ENCODE measurements at places on chromosomes 5 and 9. TPM values are rescaled to one million over a fixed set of nuclear protein-coding genes. Genes with fewer than 3 reads are reported as not detected.

Gene HSPA9
- 184 TPM for total RNA-seq

Gene ANGPTL2
- total RNA-seq, result 55.5 TPM

Gene SMIM27
- 7.8 TPM for total RNA-seq

Gene RFESD
- total RNA-seq, result 1.1 TPM

Gene RABL6
- total RNA-seq, result 149 TPM

Gene ENTPD2
- total RNA-seq, result 0.69 TPM

Gene AK1
- total RNA-seq, result 121 TPM

Gene RBM22
- total RNA-seq, result 39.3 TPM

Gene NOXA1
- total RNA-seq, result 2.6 TPM

Gene CENPH
- 9.5 TPM for total RNA-seq

DNA sequence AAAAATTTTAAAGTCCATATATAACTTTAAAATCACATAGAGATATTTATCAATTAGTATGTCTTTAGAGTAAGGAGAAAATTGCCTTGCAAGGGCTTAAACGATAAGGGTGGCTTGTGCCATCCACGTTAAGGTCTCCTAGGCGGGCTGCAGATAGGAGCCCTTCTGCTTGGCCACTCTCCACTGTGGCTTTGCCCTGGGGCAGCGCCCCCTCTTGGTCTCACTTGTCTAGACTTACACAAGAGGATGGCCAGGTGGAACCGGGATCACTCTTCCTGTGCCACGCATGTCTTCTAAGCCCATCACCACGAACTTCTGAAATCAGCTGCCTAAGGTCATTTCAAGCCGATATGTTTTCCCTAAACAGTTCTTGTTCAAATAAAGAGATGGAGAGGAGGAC is 2.9 kb downstream of the FPGS start:
- no peaks in the 10 kb centered on the region for H3K4me1 ChIP-seq
- H3K27me3 ChIP-seq, result peaks cover 2% of the 10 kb centered on the region
- peak overlapping the region; percentile 62 for H3K27ac ChIP-seq
- H3K36me3 ChIP-seq, result no peaks in the 10 kb centered on the region

- peaks cover 10% of the 10 kb centered on the region for H3K4me1 ChIP-seq
- H3K36me3 ChIP-seq, result peaks cover 3% of the 10 kb centered on the region
- no peak for DNase-seq
- H3K27me3 ChIP-seq, result peaks cover 3% of the 10 kb centered on the region
Measured at GRCh38 chr9:35311891-35312639, 150.3 kb downstream of the UNC13B start.

DNA sequence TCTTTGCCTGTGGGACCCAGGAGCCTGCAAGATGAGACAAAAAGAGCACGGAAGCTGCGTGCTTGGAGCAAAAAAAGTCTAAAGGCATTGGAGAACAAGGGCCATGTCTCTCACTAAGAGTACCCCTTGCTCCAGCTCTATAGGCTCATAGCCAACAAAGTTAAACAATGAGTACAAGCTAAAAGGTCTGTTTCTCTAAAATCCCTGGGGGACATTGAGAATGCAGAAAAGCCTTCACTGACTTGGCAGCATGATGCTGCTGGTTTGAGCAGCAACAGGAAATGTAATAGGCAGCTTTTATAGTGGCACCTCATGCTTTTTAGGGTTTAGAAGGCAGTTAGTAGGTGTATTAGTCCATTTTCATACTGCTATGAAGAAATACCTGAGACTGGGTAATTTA is 287.5 kb downstream of the SMARCA2 start:
- peaks cover 8% of the 10 kb centered on the region for H3K36me3 ChIP-seq
- H3K4me1 ChIP-seq, result peaks cover 15% of the 10 kb centered on the region
- no peak for DNase-seq
- no peak overlapping the region for H3K4me3 ChIP-seq

GRCh38 chr5:83503662-83504061 is 32.1 kb downstream of the VCAN start:
- no peak for DNase-seq
- peaks cover 27% of the 10 kb centered on the region for H3K36me3 ChIP-seq
- no peaks in the 10 kb centered on the region for H3K4me1 ChIP-seq
- H3K27ac ChIP-seq, result no peak overlapping the region

DNA sequence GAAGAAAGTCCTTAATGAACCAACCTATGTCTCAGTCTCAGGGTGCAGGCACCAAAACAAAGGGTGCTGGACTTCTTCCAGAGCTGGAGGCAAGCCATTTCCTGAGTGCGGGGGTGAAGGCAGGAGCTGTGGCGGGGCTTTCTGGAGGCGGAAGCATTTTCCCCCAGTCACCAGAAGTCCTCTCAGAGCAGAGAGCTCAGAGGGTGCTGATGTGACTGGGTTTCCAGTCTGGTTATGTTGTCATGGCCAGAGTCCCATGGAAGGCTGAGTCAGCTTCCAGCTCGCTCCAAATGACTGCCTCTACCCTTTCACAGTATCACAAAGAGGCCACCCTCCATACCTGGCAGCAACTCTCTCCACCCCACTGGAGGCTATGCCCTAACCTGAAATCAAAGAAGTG is 86.0 kb downstream of the TRPC7 start:
- no peak overlapping the region for H3K27ac ChIP-seq
- DNase-seq, result no peak
- no peaks in the 10 kb centered on the region for H3K36me3 ChIP-seq
- H3K4me3 ChIP-seq, result no peak overlapping the region

DNA sequence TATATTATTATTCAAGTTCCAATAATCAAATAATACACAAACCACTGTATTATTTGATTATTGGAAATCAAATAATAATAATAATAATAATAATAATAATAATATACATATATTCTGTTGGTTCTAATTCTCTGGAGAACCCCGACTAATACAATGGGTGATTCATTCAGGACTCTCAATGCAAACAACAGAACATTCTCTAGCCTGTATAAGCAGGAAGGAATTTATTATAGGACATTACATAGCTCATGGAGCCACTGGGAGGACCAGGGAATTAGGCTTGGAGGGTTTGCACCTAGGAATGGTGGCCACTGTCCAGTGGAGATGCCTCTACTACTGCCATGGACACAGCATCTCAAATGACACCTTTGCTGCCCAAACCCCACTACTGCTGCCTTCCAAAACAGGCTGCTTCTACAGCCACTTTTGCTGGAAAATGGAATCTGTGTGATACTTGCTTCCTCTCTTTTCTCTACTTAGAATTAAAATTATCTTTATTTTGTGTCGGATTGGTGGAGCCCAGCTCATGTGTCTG is 25.9 kb downstream of the PTGS1 start:
- H3K27me3 ChIP-seq, result peaks cover 4% of the 10 kb centered on the region
- DNase-seq, result no peak
- H3K27ac ChIP-seq, result no peak overlapping the region
- H3K36me3 ChIP-seq, result no peaks in the 10 kb centered on the region
- H3K4me3 ChIP-seq, result no peak overlapping the region
- peaks cover 4% of the 10 kb centered on the region for H3K4me1 ChIP-seq

DNA sequence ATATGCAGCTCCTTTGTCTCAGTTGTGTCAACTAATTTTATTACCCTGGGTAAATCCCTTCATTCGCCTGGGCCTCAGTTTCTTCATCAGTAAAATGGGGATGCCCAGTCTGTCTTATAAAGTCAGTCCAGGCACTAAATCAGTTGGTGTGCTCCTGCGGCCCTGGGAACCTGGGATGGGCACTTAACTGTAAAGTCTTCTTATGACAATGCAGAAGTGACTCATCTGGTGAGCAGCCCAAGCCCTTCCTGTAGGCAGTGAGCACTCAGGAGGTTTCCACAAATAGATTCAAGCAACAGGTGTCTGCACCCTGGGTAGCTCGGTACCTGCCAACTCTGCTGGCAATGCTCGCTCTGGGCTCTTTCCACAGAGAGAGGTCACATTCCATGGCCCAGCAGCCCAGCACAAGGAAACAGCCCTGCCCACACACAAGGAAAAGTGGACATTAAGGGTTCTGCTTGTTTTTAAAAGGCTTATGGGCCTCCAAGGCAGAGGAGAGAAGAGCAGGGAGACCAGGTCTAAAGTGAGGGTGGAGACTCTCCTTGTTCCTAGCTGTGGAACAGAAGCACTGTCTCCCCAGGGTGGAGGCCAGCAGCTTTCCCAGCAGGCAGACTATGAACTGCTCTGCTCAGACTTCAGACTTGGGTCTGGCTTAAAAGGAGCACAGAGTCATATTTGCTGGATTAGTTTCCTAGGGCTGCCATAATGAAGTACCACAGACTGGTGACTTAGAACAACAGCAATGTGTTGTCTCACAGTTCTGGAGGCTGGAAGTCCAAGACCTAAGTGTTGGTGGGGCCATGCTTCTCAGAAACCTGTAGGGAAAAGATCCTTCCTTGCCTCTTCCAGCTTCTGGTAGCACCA is 89.7 kb upstream of the ADRA1B start:
- H3K27me3 ChIP-seq, result peaks cover 1% of the 10 kb centered on the region
- no peak overlapping the region for H3K4me3 ChIP-seq
- DNase-seq, result no peak
- no peak overlapping the region for H3K27ac ChIP-seq
- no peaks in the 10 kb centered on the region for H3K4me1 ChIP-seq

DNA sequence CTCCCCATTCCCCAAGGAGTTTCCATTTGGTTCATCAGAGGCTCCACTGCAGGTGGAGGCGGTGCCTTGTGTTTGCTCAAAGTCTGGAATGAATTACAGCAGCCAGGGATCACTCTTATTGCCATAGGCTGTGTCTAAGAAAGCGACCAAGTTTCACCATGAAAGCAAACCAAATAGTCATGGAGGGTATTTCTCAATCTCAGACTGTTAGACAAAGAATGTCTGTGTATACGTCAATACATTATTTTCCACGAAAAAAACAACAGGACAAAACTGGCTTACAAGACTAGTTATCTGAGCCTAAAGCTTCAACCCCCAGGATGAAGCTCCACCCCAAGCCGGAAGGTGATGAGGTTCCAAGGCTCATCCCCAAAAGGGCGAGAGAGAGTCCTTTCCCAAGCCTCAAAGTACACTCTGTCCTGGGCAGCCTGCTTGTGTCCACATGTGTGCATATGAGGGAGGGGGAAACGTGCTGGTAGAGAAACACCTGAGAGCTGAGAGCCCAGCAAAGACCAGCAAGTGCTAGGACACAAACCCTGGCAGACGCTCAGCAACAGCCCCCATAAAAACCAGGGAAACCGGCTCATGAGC is 4.3 kb downstream of the B4GALT1 start:
- DNase-seq, result no peak
- peaks cover 45% of the 10 kb centered on the region for H3K4me1 ChIP-seq
- H3K27me3 ChIP-seq, result peaks cover 10% of the 10 kb centered on the region
- H3K4me3 ChIP-seq, result peak overlapping the region; percentile 38
- H3K27ac ChIP-seq, result no peak overlapping the region
- no peaks in the 10 kb centered on the region for H3K36me3 ChIP-seq

DNA sequence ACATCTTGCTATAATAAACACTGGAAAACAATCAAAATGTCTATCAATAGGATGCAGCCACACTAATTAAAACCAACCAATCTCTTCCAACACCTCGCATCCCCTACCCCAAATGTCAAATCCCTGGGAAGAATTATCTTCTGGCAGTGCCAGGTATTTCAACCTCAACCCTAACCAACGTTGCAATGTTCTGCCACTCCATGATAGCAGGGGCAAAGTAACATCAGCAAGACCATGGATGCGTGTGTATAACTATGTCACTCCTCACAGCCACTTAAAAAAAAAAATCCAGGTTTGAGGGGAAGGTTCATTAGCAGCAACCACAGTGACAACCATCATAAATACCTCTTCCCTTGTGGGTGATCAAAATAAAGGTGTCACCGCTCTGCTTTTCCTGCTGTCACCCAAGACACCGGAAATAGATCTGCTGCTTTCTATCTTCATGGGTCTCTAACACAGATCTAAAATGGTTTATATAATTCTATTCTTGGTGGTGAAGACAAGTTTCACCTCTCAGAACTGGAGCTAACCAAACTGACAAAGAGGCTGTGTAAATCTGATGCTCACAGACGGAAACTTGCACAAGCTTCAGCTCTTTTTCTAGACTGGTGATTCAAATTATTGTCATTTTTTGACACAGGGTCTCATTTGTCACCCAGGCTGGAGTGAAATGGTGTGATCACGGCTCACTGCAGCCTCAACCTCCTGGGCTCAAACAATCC is 9.9 kb downstream of the HSPA9 start:
- peaks cover 7% of the 10 kb centered on the region for H3K4me1 ChIP-seq
- H3K27me3 ChIP-seq, result peaks cover 2% of the 10 kb centered on the region
- no peak for DNase-seq
- H3K27ac ChIP-seq, result no peak overlapping the region
- no peaks in the 10 kb centered on the region for H3K36me3 ChIP-seq

GRCh38 chr5:136081217-136081591 is 51.4 kb upstream of the SMAD5 start:
- no peak overlapping the region for H3K4me3 ChIP-seq
- H3K27me3 ChIP-seq, result peaks cover 3% of the 10 kb centered on the region
- no peaks in the 10 kb centered on the region for H3K36me3 ChIP-seq
- no peak overlapping the region for H3K27ac ChIP-seq
